Forelimb muscle (tissue), 1 donor: ENCODE measurements at places on chromosomes 4 and X.

DNA sequence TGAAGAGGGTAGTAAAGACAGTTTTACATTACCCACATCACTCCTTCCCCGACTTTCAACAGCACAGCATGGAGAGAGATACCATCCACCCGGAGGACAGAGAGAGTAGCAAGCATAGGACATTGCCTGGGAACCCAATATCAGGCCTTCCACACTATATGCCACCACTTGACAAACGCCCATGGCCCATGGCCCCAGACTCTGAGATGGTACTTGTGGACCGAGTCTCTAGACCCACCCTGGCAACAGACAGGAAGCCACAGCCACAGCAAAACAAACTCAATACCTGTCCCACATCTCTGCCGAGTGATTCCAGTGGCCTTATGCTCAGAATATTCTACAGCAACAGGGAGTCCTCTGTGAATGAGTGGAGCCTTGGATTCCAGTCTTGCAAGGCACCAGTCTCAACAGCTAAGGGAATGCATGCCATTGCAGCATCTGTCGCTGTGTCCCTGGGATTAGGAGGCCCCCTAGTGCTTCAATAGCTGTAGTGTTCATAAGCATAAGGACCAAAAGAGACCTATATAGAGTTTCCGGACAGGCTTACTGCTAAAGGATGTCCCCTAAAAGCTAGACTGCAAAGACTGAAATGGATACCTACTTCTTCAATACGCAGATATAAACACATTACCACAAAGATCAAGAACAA, 14.7 kb upstream of the CT55 start:
- DNase-seq, result no peak

DNA sequence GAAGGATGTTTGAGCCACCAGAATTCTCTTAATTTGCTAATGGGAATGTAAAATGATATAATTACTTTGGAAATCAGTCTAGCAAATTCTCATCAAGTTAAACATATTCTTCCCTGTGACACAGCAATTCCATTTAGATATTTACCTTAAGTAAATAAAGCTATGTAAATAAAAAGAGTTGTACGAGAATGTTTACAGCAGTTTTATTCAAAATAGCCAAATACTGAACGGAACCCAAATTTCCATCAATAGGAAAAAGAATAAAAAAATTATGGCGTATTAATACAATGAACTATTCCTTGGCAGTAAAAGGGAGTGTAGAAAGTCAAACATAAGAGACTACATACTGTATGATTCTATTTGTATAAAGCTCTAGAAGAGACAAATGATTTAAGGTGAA, 45.8 kb downstream of the CENPE start:
- DNase-seq, result no peak

- DNase-seq, result no peak
These were observed 240.2 kb downstream of the ADGRL3 start for GRCh38 chr4:61440321-61440720.

- DNase-seq, result no peak
These were observed 210.4 kb downstream of the PALLD start for GRCh38 chr4:168707205-168707604.

DNA sequence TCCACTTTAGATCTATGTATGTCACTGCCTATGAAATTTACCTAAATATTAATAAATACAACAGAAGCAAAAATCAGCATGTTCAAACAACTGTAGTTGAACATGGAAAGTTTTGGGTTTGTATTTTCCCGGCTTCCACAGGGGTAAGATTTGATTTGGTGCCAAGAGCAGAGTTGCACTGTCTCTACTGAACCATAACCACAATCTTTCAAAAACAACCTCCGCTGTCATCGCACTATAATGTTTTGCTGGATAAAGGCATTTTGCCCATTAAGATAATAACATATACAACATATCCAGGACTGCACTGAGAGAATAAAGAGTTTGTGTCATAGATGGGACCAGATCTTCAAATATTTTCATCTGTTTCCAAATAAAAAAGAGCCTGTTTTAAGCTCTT, 94.9 kb downstream of the TENM3 start:
- no peak for DNase-seq

DNA sequence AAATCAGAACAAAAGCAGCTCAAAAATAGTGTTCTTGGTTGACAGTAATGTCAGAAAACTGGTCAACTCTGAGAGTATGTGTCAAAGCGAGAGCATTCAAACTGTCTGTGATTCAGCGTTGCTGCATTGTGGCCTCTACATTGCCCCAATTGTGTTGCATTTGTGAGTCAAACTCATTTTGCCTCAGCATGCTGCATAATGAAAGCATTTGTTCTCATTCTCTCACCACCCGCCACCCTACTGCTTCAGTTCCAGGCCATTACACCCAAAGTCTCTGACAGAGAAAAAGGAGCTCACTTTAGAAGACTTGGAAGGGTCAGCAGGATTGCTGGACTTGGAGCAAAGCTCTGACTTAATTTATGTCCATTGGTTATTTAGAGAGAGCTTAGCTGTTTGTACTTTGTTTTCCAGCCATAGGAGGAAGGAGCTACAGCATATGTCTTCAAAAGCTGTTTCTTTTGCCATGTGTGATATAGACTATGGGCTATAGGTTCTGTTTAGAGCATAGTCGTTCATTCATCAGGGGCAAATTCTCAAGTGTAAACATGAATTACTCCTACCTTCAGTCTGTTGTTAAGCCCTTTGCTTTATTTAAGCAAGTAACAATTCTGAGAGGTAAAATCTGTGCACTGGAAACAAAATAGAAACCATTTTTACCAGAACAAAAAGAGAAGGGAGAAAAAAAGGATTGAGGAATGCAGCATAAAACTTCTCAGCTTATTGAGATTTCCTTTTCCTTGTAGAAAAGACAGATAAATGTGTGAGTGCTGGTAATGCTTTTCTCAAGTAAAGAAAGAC, 153.4 kb upstream of the ANK2 start:
- no peak for DNase-seq

DNA sequence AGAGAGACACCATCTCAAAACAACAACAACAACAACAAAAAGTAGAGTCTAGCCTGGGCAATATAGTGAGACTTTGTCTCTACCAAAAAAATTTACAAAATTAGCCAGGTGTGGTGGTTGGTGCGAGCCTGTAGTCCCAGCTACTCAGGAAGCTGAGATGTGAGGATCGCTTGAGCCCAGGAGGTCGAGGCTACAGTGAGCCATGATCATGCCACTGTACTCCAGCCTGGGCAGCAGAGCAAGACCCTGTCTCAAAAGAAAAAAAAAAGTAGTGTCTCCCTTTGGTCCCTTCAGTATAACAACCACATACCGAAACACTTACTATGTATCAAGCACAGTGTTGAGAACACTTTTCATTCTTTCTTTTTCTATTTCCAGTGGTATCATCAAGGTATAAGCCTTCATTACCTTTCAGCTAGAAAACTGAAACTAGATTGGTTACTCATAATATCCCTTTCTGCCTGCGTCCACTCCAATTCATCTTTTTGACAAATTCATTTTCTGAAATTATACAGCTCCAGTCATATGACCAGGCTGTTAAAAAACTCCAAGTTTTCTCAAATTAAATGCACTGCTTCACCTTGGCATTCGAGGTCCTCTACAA, 54.1 kb downstream of the RPS6KA3 start:
- DNase-seq, result no peak

- no peak for DNase-seq
These were observed 28.4 kb downstream of the CXCL1 start for GRCh38 chr4:73897380-73898136.

- DNase-seq, result no peak
These were observed 112.9 kb downstream of the PTPN13 start for GRCh38 chr4:86706923-86707597.

DNA sequence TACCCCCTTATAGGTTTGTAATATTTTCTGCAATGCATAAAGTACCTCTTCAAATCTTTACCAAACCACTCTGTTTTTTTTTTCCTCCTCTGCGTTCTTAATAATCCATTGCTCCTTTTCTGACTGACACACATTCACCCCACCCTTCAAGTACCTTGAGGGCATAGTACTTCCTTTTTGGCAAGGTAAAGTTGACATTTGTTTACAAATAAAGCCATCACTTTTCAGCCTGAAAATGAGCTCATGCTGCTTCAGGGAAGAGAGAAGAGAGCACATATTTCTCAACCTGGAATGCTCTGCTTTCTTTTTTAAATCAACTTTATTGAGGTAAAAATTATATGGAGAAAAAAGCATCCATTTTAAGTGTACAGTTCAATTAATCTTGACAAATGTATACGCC, 113.9 kb downstream of the AGTR2 start:
- DNase-seq, result no peak

DNA sequence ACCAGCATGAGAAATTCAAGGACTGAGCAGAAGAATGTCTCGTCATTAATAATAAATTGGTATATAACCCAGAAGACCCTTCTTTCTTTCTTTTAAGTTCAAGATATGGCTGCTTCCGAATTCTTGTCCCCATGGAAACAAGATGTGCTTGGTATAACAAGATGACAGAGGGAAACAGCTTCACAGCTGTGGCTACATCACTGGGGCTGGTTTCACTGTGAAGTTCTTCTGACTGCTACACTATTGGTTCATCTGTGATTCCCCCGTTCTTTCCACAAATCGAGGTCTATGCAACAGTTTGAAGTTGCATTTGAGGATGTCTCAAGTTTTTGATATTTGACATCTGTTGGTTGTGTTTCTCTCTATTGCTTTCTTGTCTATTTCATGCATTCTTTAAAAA, 12.3 kb upstream of the DTHD1 start:
- DNase-seq, result no peak

GRCh38 chr4:102667001-102667400, 93.8 kb downstream of the MANBA start:
- no peak for DNase-seq

DNA sequence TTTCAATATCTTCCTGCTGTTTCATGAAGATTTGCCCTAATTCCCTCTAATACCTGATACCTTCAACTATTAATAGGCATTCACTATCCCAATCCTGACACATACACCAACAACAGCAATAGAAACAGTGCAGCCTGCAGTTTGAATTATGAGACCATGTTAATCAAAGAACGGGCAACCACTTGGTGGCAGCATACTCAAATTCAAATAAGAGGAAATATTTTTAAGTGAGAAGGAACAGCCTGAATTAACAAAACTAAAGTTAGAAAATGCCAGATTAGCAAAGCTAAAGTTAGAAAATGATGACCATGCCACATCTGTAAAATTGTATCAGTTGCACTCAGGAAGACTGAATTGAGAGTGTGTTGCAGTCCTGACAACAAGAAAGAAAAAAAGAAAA, 204.9 kb downstream of the SMARCA1 start:
- no peak for DNase-seq

DNA sequence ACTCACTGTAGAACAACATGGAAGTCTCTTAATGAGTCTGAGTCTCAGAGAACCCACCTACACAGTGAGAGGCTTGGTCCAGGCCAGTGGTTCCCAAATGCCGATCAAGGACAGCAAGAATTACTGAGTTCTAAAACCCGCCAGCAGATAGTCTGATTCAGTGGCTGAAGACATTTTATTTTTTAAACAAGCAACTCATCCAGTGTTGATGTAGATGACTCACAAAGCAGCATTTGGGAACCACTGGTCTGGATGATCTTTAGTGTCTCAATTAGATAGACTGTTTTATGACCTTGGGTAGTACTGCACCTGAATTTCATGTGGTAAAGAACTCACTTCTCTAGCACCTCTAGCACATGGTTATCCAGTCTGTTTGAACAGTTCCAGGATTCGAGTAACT, 193.6 kb downstream of the FBXW7 start:
- DNase-seq, result no peak

- no peak for DNase-seq
These were observed 22.1 kb upstream of the PI4K2B start for GRCh38 chr4:25211721-25212120.

GRCh38 chrX:39175418-39176057, 374.3 kb downstream of the MID1IP1 start:
- no peak for DNase-seq

DNA sequence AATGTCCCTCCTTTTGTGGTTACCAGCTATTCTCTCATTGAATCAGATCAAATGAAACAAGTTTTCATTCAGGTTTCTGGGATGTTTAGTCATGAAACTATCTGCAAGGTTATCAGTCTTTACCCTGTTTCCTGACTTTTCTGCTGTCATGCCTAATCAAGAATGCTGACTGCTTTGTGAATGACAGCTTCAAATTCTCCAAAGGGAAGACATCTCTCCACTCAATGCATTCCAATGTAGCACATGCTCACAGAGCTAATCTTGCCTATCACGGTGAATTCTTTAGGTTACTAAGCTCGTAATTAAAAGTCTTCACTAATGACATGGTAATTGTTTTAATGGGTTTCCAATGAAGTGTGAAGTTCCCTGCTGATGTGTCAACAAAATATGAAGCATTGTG, 1068.5 kb downstream of the PCDH7 start:
- no peak for DNase-seq

DNA sequence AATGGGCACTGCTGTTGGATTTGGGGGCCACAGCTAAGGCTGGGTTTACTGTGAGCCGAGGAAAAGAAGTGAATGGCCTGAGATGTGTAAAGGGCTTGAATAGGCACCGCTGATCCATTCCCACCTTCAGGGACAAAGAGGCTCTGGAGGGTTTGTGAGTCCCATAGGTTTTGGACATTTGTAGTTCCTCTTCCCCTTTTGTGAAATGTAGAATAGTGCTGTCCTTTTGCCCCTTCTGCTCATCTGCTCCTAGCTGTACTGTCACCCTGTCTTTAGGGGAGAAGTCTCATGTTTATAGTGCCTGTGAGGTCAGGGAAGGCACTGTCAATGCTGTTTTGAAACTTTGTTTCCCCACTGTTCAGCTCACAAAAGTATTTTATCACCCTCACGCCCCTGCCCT, 26.4 kb upstream of the CLCN4 start:
- DNase-seq, result no peak

DNA sequence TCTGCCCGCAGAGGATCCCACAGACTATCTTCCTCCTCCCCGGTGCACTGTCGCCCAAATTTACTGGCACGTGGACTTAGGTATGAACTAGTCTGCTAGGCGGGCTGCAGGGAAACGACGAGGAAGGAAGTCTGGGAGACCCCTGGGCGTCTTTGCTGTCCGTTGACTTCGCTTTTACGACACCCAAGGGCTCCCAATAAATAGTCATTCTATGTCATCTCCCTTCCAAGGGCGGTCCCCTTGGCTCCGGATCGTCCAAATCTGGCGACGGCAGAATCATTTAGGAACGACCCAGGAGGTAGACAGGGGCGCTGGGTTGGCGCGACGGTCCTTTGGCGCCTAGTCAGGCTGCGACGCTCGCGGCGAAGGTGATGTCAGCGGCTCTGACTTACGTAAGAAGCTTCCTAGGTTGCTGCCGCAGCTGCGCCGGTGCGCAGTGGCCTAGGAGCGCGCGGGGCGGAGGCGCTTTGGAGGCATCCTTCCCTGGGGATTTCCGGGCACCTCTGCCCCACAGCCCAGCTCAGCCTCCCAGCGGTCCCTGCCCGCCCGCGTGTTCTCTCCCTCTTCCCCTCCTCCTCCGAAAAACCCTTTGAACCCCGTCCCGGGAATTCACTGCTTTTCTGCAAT, 2.2 kb downstream of the NHS start:
- DNase-seq, result no peak

DNA sequence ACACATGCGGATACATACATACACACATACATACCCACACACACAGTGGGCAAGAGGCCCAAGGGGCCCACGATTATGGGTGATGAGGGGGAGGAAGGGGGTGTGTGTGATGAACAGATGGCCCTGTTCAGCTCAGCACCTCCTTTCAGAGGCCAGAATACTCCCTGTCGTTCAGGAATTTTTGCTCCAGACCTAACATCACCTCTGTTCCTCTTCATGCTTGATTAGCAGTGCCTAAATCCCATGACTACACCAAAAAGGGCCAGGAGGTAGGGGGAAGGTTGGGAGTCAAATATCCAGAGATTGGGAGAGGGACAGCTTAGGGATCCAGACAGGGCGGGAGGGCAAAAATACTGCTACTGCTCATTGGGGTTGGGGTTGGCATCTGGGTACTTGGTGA, 42.7 kb downstream of the SMC1A start:
- no peak for DNase-seq
